Left lung (tissue), 14 donors: ENCODE measurements at places on chromosomes 2 and 18. TPM values are rescaled to one million over a fixed set of nuclear protein-coding genes. Genes with fewer than 3 reads are reported as not detected.

- H3K27ac ChIP-seq = no peak overlapping the region
- no peak for DNase-seq
- H3K4me1 ChIP-seq = no peaks in the 10 kb centered on the region
- no peak overlapping the region for H3K4me3 ChIP-seq
- no peaks in the 10 kb centered on the region for H3K36me3 ChIP-seq
Observed at GRCh38 chr2:158179660-158180059, 78.0 kb downstream of the UPP2 start.

DNA sequence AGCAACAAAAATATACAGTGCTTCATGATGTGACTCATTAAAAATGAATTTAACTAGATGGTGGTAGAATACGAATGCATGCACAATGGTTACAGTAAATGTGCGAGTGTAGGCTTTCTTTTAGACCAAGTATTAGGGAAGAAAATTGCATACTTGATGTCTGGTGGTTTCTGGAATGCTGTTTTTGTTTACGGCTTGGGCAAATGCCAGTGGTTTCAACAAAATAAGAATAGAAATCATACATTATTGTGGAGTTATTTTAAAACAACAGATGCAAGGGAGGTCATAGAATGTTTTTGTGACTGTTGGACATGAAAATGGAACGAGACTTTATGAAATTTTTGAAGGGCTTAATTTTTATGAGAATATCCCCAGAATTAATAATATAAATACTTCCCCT is 580.9 kb downstream of the PLCL1 start:
- H3K4me1 ChIP-seq = no peaks in the 10 kb centered on the region
- no peaks in the 10 kb centered on the region for H3K27me3 ChIP-seq
- H3K36me3 ChIP-seq = no peaks in the 10 kb centered on the region
- no peak overlapping the region for H3K4me3 ChIP-seq

DNA sequence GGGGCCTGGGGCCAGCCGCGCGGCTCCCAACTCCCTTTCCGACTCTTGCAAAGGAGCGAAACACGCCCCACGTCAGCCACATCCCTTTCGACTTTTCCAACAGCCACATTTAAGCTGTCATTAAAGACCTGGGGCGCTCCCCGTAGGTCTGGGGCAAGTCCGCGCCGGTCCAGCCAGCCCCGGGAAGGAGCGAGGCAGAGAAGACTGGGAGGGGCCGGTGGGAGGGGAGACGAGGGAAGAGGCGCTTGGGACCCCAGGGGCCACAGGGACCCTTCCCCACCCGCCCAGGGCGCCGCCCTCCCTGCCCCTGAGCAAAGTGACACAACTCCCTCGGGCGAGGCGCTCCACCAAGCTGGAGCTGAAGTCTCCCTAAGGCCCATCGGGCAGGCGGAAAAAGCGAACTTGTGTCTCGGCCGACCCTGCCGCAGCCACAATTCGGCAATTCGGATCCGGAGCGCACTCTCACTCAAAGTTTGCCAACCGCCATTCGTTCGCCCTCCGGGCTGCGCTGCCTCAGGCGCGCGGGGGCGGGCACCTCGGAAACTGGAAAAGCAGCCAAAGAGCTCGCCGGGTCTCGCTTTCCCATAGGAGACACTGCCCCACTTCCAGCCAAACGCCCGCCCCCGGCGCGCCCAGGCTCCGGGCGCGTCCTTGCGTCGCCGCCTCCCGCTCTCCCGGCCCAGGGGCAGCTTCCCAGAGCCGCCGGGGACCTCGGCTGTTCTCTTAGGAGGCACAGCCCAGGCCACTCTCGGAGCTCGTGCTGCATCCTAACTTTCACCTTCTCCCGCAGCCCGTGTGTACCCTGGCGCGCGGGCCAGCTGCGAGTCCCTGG is 1.1 kb upstream of the KCTD1 start:
- H3K4me3 ChIP-seq = peak overlapping the region; percentile 60
- H3K36me3 ChIP-seq = no peaks in the 10 kb centered on the region
- peaks cover 31% of the 10 kb centered on the region for H3K27me3 ChIP-seq
- H3K4me1 ChIP-seq = peaks cover 41% of the 10 kb centered on the region
- H3K27ac ChIP-seq = peak overlapping the region; percentile 40

POTEI gene
- 0.70 TPM for polyA plus RNA-seq

UCN gene
- polyA plus RNA-seq = 1.7 TPM
